Activated naive CD4-positive, alpha-beta T cell treated with anti-CD3 and anti-CD28 coated beads, Interleukin-2, amount 10 ng/mL, durations not matched to agents 5 hours and 36 hours (primary cell): ENCODE measurements at places on chromosomes 13 and 19. TPM values are rescaled to one million over a fixed set of nuclear protein-coding genes. Genes with fewer than 3 reads are reported as not detected.

The CA11 gene
- total RNA-seq = 10.7 TPM

The ZNF317 gene
- 38.2 TPM for total RNA-seq

The ZNF490 gene
- 20.4 TPM for total RNA-seq

The CXCL17 gene
- total RNA-seq = not detected

The GJB6 gene
- total RNA-seq = 7.0 TPM

The CCNA1 gene
- total RNA-seq = not detected

The HPN gene
- not detected for total RNA-seq

The TSHZ3 gene
- 1.2 TPM for total RNA-seq

The SHISA7 gene
- not detected for total RNA-seq

The FPR1 gene
- total RNA-seq = not detected

The SPIB gene
- total RNA-seq = 0.53 TPM

The GAPDHS gene
- not detected for total RNA-seq

The RDH8 gene
- not detected for total RNA-seq

The SUCLA2 gene
- total RNA-seq = 35.0 TPM

The EXOC3L2 gene
- not detected for total RNA-seq

The DAND5 gene
- total RNA-seq = 0.25 TPM
